ENCODE measurements at places on chromosomes 16 and 17. TPM values are rescaled to one million over a fixed set of nuclear protein-coding genes. Genes with fewer than 3 reads are reported as not detected.

DNA sequence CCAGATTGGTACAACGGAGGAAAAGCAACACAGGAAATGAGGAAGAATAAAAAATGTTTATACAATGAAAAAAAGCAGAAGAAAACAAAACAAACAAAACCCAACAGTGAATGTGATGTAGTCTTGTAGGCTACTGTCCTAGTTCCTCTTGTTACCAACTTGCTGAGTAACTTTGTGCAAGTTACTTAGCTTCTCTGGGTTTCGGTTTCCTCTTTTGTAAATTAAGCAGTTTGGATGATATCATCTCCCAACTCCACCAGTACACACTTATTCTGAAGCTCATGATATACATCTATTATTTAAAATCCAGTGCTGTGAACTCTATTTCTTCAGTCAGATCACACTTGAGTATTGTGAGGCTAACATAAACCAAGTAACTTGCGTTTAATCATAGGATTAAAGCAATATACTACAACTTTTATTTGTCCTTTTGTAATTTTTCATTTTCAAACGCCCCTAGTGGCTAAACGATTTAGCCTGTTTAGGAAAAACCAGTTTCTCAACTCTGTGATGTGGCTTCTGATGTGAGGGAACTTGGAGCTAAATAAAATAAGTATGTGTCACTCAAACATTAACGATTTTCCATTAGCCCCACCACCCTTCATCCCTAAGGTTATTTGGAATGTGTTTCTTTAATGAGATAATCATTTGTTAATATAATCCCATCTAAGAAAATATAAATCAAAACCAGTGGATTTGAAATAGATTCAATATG, 1.4 kb upstream of the UNK start:
- no peaks in the 10 kb centered on the region for H3K27me3 ChIP-seq
- peaks cover under 1% of the 10 kb centered on the region for H3K36me3 ChIP-seq
- peak overlapping the region; percentile 4 for H3K4me3 ChIP-seq
- peaks cover 42% of the 10 kb centered on the region for H3K4me1 ChIP-seq
- peak overlapping the region; percentile 100 for H3K27ac ChIP-seq
- DNase-seq: peak; percentile 85

- no peaks in the 10 kb centered on the region for H3K4me1 ChIP-seq
- no peak for DNase-seq
- no peak overlapping the region for H3K27ac ChIP-seq
- H3K27me3 ChIP-seq: no peaks in the 10 kb centered on the region
- H3K4me3 ChIP-seq: no peak overlapping the region
- H3K36me3 ChIP-seq: no peaks in the 10 kb centered on the region
Observed at GRCh38 chr17:51527225-51527982, 267.1 kb downstream of the UTP18 start.

DNA sequence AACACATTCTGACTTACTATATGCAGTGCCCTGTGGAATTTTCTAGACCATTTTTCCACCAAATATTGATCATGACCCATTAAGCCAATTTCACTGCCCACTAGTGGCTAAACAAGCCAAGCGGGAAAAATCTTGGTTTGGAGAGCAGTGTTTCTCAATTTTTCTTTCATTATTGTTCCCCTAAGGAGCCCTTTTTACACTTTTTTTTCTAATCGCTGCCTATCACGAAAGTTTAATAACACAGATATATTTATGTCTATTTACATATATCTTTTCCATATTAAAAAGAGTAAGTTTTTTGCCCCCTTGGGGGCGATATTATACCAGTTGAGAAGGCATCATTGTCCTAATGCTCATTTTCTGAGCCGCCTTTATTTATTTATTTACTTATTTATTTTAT, 10.8 kb upstream of the TLCD3B start:
- no peaks in the 10 kb centered on the region for H3K36me3 ChIP-seq
- no peak overlapping the region for H3K4me3 ChIP-seq
- no peak overlapping the region for H3K27ac ChIP-seq

- no peaks in the 10 kb centered on the region for H3K4me1 ChIP-seq
- H3K4me3 ChIP-seq: no peak overlapping the region
Observed at GRCh38 chr16:26334218-26335111, 642.7 kb downstream of the HS3ST4 start.

GRCh38 chr17:56708220-56708558, 114.7 kb downstream of the NOG start:
- H3K27ac ChIP-seq: no peak overlapping the region
- no peak for DNase-seq
- no peaks in the 10 kb centered on the region for H3K36me3 ChIP-seq
- no peak overlapping the region for H3K4me3 ChIP-seq
- H3K27me3 ChIP-seq: no peaks in the 10 kb centered on the region

Gene TBC1D28
- not detected for total RNA-seq

Gene ENDOV
- 49.5 TPM for total RNA-seq

Gene ZNF469
- total RNA-seq: 5.9 TPM

Gene SP2
- total RNA-seq: 32.5 TPM

Gene MEOX1
- total RNA-seq: not detected

Gene HOXB4
- total RNA-seq: 1.7 TPM
